Activated naive CD8-positive, alpha-beta T cell treated with anti-CD3 and anti-CD28 coated beads, Interleukin-2, amount 50 U/mL, for 16 hours (primary cell): ENCODE measurements at places on chromosomes 4 and X.

DNA sequence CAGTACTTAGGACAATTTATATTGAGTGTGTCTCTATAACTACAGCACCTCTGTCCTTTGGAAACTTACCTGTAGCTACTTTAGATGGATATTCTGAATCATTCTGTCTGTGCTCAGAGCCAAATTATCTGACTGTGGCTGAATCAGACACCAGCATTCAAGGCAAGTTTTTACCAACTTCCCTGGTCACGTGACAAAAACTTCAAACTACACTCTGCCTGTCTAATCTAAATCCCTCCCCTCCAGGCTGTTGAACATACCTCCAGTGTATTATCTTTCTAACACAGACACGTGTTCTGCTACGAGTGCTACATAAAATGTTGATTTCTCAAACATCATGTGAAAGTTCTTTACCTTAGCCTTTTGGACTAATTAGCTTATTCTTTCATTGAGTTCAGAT lies 641.2 kb upstream of the CPEB2 start:
- DNase-seq: no peak

DNA sequence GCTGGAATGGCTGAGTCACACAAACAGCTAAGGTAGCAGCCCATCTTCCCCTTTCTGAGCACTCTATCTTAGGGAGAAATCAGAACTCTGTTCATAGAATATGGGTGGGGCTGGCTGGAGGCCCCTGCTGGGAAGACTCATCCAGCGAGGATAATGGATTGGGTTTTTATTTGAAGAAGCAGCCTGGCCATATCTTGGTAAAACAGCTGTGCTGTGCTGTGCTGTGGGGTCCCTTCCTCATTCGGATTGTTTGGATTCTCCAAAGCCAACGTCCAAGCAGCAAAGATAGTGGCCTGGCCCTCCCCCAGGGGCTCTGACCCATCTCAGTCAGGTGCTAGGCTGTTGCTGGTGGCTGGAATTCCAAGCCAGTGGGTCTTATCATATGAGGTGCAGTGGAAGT lies 63.8 kb downstream of the ZNF718 start:
- no peak for DNase-seq

DNA sequence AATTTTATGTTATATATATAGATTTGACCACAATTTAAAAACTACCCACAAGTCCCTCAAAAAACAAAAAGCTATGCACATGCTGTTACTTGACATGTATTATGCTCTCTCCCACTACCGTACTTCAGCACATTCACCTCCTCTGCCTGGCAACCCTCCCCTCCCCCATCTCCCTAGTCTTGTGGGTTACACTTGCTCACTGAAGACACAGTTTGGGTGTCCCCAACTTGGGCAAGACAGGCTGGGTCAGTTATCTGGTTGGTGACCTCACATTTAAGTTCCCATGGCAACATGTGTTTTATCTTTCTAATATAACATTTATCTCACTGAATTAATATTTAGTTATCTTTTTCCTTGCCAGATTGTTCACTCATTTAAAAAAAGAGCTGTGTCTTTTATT lies 32.7 kb downstream of the SEC24D start:
- DNase-seq: no peak

- no peak for DNase-seq
Measured at GRCh38 chrX:154596290-154596929, 11.5 kb downstream of the CTAG1A start.

- no peak for DNase-seq
Measured at GRCh38 chrX:5549512-5549911, 679.2 kb downstream of the NLGN4X start.

GRCh38 chr4:184473499-184474262 lies 669 bp downstream of the IRF2 start:
- peak; percentile 10 for DNase-seq

DNA sequence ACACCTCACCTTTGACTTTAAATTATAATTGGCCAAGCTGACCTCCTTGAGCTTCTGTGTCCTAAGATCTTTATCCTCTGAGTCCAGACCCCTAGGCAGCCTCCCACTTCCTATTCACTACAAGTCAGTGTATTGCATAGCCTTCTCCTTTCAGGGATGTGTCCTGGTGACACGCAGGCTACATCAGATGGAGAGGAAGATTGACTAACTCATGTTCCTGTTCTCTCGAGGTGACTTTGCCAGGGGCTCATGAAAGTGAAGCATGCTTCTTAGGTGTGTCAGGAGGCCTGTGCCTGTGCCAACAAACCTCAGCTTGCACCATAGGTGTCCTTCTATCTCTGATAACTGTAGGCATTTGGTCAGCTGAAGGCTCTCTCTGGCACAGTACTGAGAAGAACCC lies 195.7 kb upstream of the HS3ST1 start:
- no peak for DNase-seq

DNA sequence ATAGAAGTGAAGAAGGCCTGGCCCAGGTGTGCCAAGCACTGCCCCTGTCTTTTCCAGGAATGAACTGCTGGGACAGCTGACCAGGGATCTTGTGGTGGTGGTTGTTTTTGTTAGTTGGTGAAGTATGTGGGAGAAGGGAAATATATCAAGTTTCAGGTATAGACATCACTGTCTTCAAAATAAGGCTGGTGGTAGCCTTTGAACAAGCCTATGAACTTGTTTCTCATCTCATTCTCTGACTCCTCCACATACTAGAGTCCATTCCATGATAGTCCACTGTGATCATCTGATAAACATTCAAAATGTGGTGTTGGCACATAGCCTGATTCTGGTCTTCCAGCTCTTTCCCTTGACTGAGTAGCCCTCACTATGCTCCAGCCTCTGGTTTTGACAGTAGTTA lies 303.7 kb downstream of the CAMK2D start:
- DNase-seq: no peak

DNA sequence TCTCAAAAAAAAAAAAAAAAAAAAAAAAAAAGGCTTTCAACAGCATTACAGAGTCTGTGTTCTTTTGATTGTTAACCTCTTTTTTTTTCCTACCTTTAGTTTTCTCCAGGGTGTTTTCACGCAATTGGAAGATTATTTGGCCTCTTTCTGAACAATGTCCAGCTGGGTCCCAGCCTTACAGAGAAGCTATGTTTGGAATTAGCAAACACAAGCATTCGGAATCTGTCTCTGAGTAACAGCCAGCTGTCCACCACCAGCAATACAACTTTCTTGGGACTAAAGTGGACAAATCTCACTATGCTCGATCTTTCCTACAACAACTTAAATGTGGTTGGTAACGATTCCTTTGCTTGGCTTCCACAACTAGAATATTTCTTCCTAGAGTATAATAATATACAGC lies 13.3 kb downstream of the TLR3 start:
- DNase-seq: no peak

DNA sequence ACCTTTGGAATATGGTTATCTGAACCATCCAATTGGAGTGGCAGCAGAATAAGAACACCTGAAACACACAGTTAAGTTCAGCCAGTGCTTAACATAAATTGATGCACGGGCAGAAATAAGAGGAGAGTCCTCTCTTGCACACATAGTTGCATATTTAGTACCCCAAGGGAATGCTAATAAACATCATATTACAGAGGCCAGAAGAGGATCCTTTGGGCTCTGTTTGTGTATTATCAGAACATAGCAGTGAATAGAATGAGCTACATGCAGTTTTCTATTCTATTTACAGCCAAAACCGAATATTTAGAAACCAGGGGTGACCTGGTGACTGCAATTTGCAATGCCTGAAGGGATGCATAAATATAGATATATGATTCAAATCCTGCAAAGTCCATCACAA lies 300.8 kb upstream of the GALNT7 start:
- no peak for DNase-seq

- DNase-seq: no peak
Measured at GRCh38 chr4:110075083-110075738, 123.2 kb downstream of the ELOVL6 start.

- DNase-seq: no peak
Measured at GRCh38 chr4:89134775-89135319, 23.5 kb downstream of the TIGD2 start.

- DNase-seq: no peak
Measured at GRCh38 chr4:170248576-170248975, 158.8 kb upstream of the AADAT start.

DNA sequence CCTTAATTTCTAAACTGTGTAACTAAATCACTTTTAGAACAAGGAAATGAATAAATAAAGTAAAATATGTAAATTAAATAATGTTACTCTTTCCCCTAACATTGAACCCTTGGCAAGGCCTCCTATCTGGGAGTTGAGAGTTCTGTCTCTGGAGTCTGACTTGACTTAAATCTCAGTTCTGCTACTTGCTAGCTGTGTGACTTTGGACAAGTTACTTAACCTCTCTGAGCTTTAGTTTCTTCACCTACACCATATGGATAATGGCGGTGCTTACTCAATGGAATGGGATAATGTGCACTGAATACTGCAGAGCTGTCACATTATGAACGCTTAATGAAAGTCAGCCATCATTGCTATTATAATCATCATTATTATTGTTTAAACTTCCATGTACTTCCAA lies 92.1 kb upstream of the SOD3 start:
- no peak for DNase-seq

DNA sequence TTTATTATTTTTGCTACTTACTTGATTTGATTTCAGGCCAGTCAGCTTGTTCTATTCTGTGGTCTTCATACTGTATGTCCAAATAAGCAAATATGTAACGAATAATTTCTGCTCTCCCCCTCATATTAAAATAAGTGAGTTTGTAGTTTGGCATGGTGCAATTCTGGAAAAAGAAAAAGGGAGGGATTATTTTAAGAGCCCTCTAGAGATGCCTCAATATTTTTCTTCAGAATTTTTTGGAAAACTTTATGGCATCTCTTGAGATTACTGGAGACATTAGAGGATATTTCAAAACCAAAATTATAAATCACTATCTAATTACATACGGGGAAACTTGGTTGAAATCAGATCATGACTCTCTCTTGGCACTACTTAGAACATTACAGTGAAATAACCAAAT lies 8.2 kb downstream of the HPGDS start:
- DNase-seq: no peak

- no peak for DNase-seq
Measured at GRCh38 chr4:55442541-55442940, 46.8 kb downstream of the TMEM165 start.

GRCh38 chr4:8740666-8741395 lies 130.8 kb downstream of the HMX1 start:
- no peak for DNase-seq

DNA sequence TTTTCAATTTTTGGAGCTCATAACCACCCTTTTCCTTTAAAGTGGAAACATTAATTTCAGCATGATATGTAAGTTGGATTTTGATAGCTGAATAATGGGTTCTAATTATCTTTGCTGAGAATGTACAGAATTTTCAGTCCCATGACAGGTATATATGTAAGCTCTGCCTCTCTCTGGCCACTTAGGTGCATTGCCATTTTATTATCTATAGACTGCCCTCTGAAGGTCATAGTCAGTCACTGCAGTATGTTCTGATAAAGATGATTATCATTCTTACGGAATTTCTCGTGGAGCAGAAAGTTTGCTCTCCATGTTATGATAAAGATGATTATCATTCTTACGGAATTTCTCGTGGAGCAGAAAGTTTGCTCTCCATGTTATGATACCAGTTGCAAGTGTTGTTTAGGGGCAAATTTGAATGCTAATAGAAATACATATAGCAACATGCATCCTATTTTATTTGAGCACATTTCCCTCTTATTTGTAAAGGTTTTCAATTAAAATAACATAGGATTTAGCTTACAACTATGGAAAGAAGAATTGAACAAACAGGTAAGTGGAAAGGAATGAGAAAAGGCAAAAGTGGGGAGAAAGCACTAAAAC lies 10.4 kb downstream of the AFP start:
- no peak for DNase-seq

GRCh38 chr4:80011636-80012236 lies 61.3 kb downstream of the ANTXR2 start:
- DNase-seq: no peak

DNA sequence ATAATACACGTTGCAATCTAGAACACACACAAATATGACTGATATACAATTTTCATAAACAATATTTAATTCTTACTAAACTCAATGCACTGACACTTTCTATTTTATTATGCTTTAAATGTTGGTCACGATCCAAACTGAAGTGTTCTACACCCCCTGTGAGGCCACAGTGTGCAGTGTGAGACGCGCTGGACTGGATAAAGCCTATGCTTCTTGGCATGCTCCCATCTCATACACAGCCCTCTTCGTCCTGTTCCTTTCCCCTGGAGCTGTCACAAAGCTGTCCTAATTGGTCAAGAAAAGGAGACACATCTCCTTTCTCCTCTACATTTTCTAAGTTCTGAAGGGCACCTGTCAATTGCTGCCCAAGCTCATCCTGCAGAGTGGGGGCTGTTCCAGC lies 72.0 kb downstream of the SCD5 start:
- DNase-seq: no peak

DNA sequence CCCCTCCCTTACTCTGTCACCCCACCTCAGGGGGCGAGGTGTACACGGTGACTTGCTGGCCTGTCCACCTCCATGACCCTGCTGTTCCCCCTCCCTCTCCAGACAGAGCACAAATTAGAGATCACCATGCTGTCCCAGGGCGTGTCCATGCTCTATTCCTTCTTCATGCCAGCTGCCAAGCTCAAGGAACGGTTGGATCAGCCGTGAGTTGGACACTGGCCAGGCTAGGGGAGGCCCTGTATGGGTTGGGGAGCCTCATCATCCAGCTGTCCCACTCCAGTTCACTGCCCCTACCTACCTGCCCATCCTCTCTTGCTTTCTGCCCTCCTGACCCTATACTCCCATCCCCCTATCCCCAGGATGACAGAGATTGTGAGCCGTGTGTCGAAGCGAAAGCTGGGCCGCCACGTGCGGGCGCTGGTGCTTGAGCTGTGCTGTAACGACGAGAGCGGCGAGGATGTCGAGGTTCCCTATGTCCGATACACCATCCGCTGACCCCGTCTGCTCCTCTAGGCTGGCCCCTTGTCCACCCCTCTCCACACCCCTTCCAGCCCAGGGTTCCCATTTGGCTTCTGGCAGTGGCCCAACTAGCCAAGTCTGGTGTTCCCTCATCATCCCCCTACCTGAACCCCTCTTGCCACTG lies 3.9 kb upstream of the CDK16 start:
- DNase-seq: no peak

- no peak for DNase-seq
Measured at GRCh38 chr4:157265281-157265680, 44.8 kb downstream of the GRIA2 start.

DNA sequence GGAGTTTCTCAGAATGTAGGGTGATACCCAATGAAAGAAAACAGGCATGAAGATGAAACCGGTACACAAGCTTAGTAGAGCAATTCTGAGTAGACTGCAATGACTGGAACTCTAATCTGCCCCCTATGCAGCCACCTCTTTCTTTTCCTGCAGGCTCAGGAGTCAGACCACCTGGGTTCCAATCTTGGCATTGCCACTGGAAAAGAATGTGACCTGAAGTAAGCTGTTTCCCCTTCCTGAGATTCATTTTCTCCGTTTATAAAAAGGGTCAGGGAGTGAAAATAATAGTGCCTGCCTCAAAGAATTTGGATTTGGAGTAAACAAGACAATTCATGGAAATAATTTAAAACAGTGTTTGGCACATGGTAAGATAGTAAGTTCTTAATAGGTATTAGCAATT lies 1464.0 kb downstream of the PCDH7 start:
- DNase-seq: no peak

DNA sequence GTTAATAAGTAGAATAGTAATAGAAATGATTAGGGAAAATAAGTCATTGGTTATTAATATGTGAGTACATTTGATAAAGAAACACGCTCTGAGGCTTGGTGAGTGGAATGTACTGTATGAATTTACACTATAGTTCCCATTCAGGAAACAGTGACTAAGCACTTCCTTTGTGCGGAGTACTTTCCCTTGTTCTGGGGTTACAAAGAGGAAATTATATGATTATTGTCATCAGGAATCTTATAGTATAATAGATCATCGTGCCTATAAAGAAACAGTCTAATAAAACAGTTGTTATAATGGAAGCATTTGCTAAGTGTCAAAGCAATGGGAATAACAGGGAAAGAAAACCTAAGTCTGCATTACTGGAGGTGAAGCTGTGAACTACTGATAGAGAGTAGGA lies 138.0 kb downstream of the RPA4 start:
- DNase-seq: no peak
